ENCODE measurements at places on chromosomes 11 and 22.
A peak's percentile ranks its signal among the peaks of the same experiment; 100 is the strongest.

DNA sequence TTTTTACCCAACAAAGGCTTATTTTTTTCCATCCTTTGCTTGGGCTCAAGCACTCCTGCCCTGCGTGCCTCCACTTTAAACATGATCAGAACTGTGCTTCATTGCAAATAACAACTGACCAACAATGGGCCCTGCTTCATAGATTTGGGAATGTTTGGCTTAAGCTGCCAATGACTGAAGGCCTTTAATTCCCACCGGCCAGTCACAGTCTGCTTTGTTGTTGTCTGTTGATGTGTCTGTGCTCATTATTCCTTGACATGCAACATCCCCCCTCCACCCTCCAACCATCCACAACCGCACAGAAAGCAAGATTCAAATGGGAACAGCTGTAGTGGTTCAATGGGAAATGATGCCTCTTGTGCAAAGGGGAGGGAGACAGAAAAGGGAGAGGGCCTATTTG is 23.0 kb downstream of the PAX6 start:
- no peak for DNase-seq

DNA sequence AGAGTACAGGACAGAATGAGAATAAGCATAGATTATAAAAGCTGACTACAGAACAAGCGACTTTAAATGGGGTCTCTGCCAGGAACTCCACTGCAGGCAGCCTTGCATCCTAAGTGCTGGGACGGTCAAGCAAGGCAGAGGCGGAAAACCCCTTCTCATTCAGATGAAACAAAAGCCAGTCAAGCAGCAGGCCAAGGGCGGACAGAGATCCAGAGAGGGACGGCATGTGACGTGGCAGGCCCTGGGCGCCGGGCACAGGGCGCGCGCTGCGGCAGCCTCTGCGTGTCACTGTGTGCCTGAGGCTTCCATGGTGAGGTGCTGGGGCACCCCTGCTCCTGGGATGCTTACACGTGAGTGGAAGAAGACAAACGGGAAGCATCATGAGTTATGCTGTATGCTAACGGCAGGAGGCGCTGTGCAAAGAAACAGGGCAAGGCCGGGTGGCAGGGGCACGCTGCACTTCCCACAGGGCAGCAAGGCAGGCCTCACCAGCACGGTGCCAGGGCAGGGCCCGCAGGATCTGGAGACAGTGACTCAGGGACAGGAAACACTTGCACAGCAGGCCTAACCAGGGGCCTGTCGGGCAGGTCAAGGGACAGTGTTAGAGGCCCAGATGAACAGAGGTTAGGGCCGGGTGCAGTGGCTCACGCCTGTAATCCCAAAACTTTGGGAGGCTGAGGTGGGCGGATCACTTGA is 6.2 kb downstream of the TOLLIP start:
- DNase-seq: peak; percentile 58

DNA sequence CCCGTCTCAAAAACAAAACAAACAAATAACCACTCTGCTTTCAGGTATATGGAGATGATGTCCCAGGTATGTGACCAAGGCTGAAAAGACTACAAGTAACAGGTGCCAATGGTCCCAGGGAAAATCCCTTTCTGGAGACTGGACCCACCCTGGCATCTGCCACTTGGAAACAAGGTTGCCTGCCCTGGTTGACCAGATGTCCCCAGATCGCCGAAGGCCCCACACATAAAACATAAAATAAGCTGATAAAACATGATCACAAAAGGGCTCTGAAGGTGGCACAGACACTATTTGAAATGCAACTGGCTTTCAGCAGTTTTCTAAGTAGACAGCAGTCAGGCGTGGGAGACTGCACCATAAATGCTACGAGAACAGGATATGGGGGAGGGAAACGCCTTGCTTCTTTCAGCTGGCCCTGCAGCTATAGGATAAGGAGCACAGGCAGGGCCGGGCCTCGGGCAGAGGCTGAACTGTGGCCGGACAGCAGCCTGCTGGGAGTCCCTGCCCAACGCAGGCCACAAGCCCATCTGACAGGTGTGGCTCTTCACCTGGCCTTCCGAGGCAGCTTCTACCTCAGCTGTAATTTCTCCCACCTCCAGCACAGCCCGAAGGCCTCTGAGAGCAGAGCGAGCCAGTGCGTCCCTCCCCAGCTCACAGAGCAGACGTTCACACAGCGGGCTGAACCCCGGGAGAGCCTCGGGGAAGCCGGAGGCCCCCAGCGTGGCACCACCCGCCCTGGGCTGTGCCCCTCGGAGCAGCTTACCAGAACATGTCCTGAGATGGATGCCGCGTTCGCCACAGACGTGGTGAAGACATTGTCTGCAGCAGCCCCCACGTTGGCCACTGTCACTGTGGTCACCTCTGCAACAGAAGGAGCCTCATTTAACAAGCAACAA is 4.0 kb downstream of the DEAF1 start:
- DNase-seq: no peak

- no peak for DNase-seq
These were observed 14.1 kb downstream of the LARGE2 start for GRCh38 chr11:45936511-45937054.

- no peak for DNase-seq
These were observed 132.0 kb downstream of the BUD13 start for GRCh38 chr11:116640641-116641402.

DNA sequence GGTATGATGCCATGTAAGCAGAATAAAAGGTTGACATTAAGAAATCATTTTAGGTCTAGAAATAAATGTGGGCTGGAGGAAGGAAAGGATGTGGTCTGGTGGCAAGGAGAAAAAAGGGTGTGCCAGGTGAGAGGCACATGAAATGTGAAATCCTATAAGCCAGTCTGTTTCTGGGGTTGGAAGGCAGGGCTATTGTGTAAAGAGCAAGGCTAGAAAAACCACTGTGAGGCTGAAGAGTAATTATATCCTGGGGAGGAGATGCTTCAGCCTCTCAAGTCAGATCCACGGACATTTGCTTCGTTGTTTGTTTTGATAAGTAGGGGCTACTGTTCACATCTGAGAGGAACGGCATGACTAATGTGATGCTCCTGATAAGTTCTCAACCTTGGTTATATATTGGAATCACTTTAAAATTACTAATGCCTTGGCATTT is 77.5 kb upstream of the CTSC start:
- DNase-seq: no peak

DNA sequence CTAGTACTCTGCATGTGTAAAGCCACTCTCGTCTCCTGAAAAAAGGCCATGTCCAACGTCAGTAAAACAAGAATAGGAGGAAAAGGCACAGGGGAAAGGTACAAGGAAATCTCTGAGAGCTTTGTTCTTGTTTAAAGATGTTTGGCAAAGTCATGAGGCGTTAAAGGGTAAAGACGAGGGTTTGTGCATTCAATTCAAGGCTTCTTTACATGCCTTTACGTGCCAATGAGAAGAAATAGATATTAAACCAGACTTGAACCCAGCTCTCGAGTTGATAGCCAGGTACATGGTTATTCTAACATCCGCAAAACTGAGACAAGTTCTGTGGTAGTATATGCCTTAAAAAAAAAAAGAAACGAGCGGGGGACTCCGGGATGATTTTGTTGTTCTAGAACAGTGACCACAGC is 704 bp upstream of the CFL1 start:
- DNase-seq: no peak

GRCh38 chr11:28900427-28900826 is 792.2 kb downstream of the METTL15 start:
- DNase-seq: no peak

- no peak for DNase-seq
These were observed 9.9 kb downstream of the RGL4 start for GRCh38 chr22:23700706-23701105.

- no peak for DNase-seq
These were observed 110.3 kb downstream of the LRRC32 start for GRCh38 chr11:76560219-76560618.

- DNase-seq: no peak
These were observed 640.2 kb upstream of the LUZP2 start for GRCh38 chr11:23856654-23857053.

- DNase-seq: no peak
These were observed 939 bp downstream of the ALX4 start for GRCh38 chr11:44308923-44309477.

DNA sequence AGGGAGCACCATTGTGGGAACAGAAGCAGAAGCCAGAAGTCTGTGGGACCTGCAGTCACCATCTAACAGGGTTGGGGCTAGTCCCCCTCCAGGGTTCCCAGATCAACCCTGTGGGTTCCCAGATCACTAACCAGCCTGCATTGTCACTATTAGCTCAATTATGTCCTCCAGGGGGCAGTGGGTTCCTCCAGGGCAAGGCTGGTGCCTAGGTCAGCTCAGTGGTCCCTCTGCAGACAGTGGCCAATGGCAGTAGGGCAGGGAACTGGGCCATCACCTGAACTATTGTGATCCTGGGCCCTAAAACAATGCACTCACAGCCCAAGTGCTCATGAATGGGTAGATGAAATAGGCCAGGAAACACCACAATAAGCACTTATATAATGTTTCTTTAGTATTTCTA is 18.8 kb upstream of the PRSS23 start:
- DNase-seq: no peak

DNA sequence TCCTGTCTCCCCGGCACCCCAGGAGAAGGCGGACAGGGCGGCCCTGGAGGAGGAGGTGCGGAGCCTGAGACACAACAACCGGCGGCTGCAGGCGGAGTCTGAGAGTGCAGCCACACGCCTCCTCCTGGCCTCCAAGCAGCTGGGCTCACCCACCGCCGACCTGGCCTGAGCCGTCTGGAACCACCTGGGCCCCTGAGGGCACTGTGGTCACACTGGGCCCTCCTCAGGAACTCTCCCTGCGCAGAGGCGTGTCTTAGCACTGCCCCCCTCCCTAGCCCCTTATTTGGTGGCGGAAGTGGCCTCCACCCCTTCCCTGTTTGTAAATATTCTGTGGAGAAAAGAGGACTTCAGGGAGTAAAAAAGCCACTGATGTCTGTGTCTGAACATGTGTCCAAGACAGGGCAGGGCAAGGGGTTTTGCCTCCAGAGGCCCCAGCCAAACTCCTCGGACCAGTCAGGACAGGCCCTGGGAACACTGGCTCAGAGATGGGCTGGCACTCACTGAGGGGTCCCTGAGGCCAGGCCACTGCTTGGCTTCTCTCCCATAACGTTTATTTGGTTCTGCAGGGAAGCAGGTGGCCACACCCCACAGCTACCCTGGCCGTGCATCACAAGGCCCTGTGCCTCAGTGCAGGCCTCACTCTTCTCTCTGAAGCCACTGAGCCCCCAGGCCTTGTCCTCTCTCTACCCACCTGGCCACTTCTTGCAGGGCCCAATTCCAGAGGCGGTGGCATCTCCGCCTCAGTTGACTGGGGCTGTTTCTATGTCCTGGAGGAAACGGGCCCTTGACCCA is 12.0 kb downstream of the RELA start:
- DNase-seq: no peak

- no peak for DNase-seq
These were observed 91.6 kb downstream of the FAR1 start for GRCh38 chr11:13760115-13760514.

GRCh38 chr11:66951927-66952337 is 6.3 kb downstream of the PC start:
- no peak for DNase-seq

- no peak for DNase-seq
These were observed 1768.6 kb downstream of the LRRC4C start for GRCh38 chr11:39690856-39691255.

GRCh38 chr22:39410264-39410663 is 10.7 kb downstream of the TAB1 start:
- DNase-seq: no peak

DNA sequence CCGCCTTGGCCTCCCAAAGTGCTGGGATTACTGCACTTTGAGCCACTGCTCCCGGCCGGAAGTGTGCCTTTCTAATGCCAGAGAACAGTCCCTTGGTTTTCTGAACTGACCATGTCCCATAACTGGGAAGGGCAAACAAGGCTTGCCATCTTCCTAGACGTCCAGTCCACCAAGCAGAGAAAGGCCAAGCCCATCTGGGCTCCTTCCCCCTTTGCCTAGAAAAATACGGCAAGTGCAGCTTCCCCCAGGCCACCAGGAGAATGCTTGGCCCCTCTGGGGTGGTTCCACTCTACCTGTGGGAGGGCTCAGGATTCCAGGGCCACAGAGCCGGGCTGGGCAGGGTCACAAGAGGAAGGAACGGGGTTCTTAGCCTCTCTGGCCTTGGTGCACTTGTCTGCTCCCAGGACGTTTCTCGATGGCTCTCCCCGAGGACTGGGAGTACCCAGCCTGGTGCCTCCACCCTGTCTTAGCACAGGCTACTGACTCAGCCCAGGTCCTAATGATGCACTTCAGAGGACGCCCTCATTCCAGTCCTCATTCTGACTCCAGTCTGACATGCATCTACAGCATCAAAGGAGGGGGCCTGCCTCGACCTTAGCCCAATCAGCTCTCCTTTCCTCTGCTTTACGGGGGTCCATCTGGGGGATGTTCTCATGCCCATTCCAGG is 1.2 kb downstream of the USP2 start:
- peak; percentile 49 for DNase-seq

- DNase-seq: no peak
These were observed 19.7 kb upstream of the TSPAN18 start for GRCh38 chr11:44707094-44707493.

All from type B pancreatic cell (in vitro differentiated cells).